ENCODE measurements at places on chromosomes 1 and 21. TPM values are rescaled to one million over a fixed set of nuclear protein-coding genes. Genes with fewer than 3 reads are reported as not detected.

- no peak for DNase-seq
Measured at GRCh38 chr1:202806845-202807450, 1.3 kb downstream of the KDM5B start.

DNA sequence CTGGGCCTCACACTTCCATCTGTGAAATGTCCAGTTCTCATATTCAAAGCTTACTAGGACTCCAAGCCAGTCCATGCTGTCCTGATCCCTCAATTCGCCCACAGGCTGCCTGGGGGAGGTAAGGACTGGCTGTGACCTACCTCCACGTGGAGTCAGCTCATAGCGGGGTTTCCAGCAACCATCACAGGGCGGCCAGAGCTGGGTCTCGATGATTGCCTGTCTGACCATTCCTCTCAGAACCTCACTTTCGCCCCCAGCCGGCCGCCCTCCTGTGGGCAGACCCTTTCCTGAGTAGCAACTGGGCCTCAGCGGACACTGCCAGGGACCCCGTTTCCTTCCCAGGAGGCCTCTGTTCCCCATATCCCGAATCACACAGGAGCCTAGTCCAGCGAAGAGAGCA is 3.4 kb upstream of the RUNX3 start:
- DNase-seq, result no peak

MRPS6 gene
- total RNA-seq, result 113 TPM

PTPN22 gene
- total RNA-seq, result not detected

SLAMF9 gene
- total RNA-seq, result not detected

GRCh38 chr1:12460121-12460520 is 157.9 kb downstream of the DHRS3 start:
- DNase-seq, result no peak

- no peak for DNase-seq
Measured at GRCh38 chr1:19124273-19124672, 85.8 kb downstream of the UBR4 start.

DNA sequence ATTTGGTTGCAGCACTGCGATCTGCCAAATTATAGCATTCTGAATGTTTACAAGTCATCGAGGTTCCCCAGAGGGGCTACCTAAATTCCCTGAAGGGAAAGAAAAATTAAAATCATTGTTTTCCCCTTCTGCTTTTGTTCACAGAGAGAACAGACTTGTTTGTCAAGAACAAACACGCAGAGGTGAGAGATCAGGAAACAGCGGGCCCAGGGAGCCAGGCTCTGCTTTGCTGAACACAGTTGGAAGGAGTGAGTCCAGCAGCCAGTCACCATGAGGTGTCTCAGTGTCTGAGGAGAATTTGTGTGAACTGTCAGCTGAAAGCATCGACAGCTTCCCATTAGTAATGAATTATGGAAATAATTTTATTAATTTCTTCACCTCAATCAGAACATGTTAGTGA is 52.5 kb downstream of the RWDD3 start:
- no peak for DNase-seq

GRCh38 chr1:17494114-17494729 is 45.3 kb upstream of the ARHGEF10L start:
- peak; percentile 72 for DNase-seq

- no peak for DNase-seq
Measured at GRCh38 chr21:27565364-27565763, 598.5 kb upstream of the ADAMTS5 start.

GRCh38 chr1:209368864-209369598 is 214.5 kb upstream of the CAMK1G start:
- DNase-seq, result no peak

TINAGL1 gene
- 710 TPM for total RNA-seq

CACYBP gene
- 120 TPM for total RNA-seq

- DNase-seq, result no peak
Measured at GRCh38 chr1:212507369-212507768, 74.6 kb downstream of the NENF start.

EXTL1 gene
- total RNA-seq, result not detected

DNA sequence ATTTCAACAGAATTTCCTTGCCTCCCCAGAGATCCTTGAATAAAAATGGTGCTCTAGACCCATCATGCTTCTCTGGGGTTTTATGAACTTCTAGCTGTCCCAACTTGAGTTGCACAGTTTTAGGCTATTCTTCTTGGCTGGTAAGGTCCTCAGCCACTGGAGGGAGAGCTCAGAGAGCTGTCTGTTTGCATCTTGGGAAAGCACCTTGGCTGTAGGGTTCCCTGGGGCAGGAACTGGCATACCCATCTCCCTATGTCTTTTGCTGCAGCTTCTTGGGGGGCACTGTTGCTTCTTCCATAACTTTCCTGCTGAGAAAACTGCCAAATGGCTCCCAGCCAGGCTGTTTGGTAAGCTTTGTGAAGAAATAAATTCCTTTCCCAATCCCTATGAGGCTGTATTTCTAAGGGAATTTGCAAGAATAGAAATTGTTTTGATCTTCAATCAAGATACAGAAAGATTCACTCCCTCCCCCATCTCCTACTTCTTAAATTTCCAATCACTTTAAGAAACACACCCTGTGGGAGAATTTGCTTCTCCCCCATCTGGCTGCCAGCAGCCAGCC is 8.2 kb upstream of the FMOD start:
- DNase-seq, result no peak

TNFSF18 gene
- 0.23 TPM for total RNA-seq

GRCh38 chr1:162548170-162548569 is 13.4 kb upstream of the UAP1 start:
- no peak for DNase-seq

GRCh38 chr1:109817881-109818270 is 54.2 kb upstream of the EPS8L3 start:
- DNase-seq, result no peak

DNA sequence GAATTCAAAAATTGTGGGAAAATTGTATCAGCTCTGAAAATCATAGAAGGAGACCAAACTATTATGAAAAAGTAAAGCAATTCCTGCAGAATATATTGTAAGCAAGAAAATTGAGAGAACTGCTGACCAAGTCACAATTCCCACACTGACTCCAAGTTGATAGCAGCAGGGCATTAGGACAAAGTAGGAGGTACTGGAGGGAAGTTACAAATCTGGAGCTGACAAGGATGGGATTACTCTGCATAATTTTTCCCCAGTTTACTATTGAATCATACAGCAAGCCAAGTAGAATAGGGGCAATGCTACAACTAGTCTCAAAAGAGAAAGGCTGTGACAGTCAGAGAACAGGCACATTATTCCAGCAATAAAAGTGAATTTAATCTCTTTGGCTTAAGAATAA is 161.3 kb upstream of the USP25 start:
- no peak for DNase-seq

GRCh38 chr1:201686714-201687455 is 142.1 kb upstream of the IPO9 start:
- DNase-seq, result peak; percentile 66
